Foreskin keratinocyte (primary cell): ENCODE measurements at places on chromosomes 12 and 14.
A peak's percentile ranks its signal among the peaks of the same experiment; 100 is the strongest.

GRCh38 chr12:63961048-63961447, 116.5 kb downstream of the SRGAP1 start:
- DNase-seq: no peak

GRCh38 chr12:125330645-125331341, 265.6 kb downstream of the AACS start:
- DNase-seq: no peak

DNA sequence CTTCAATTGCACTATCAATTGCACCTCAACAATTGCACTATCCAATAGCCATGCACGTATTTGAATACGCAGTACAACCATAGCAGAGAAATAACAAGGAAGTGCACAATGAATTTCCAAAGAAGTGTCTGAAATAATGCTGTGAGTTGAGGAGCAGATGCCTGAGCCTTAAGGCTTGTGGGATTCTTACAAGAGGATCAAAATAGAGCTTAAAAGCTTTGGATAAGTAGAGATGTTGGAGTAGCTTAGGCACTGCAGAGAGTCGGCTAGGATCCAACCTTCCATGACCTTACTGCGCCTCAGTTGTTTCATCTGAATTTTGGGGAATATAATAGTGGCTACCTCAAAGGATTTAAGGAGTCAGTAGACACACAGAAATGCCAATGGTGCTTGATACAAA, 196.1 kb upstream of the FLRT2 start:
- DNase-seq: no peak

DNA sequence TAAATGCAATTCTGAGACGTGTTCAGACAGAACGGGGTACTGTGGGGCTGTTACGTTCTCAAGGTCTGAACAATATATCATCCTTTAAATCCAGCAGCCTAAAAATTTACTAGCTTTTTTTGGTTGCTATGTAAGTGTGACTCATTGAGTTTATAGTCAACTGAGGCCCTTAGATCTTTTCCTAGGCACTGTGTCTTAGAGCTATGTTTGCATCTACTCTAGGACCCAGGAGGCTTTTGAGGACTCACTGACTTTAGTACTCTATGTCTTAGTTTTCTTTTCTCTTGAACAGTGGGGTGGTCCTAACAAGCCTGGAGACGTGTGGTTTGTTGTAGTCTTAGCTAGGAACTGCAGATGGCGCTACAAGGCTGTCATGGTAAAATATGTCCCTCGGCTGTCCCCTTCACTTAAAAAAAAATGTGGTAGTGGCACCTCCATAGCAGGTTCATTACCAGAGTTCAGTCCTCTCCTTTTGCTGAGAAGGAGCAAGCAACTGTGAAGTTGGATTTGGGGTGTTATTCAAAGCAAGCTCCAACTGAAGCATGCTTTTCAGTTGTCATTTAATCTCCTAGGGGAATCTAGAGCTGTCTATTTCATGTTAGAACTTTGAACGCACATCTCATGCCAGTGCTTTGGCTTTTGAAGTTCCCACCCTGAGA, 8.7 kb upstream of the SPATS2 start:
- peak; percentile 84 for DNase-seq

DNA sequence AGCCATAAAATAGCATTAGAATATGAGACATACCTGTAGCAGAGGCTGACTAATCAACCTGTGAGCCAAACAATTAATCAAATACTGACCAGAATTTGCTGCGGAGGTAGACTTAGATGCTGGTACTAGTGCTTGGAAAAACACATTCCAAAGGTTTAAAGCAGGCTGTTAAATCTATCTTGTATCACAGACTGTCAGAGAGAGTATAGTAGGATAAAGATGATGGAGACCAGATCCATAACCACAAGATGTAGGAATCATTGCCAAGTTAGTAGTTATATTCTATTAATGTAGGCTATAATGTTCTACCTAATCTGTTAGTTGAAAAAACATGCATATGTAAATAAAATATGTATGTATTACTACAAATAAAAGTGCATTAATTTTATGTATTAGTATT, 726.2 kb downstream of the SLC6A15 start:
- no peak for DNase-seq

DNA sequence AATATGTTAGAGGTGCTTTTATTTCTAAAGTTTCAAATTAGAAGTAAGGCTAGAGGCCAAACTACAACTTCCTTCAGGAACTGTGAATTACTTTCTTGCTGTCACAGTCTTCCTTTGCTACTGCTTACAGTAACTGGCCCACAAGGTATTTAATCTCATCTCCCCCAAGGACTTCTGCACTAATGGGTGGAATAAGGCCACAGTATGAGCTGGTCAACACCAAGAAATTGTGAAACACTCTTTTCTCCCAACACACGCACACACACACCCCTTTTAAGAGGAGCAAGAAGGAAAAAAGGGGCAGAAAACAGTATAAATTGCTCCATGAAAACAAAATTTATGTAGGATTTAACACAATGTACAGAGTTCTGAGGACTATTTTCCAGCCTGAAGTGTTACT, 45.6 kb downstream of the SCAF11 start:
- DNase-seq: no peak

GRCh38 chr12:39269492-39269891, 173.4 kb downstream of the KIF21A start:
- DNase-seq: no peak

DNA sequence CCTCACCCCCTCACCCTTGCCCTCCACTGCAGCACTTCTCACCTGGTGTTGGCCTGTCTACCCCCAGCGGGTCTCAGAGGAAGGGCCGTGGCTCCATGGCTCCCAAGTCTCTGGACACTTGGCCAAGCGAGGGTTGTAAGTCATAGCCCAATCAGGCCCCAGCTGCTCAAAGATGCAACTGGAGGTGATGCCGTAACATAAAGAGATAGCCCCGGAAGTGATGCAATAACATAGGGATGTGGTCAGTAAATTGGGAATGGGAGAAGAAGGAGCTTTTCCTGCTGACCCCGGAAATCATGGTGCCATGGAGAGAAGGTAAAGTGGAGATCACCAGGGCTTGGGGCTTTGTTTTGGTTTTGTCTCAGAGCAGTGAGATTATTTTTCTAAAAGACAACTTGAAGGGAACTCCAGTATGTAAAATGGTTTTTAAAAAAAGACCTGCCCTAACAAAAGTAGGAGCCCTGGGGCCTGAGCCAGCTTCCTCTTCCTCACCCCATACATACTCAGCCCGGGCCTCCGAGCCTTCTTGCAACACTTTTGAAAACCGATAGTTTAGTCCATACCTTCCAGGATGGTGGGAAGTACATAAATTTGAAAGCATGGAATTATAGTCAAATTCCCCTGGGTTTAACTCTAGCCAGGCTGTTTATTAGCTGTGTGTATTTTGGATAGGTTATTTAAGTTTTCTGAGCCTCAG, 212.5 kb downstream of the CRADD start:
- DNase-seq: no peak

- no peak for DNase-seq
Measured at GRCh38 chr12:57190037-57190436, 26.6 kb upstream of the NXPH4 start.

DNA sequence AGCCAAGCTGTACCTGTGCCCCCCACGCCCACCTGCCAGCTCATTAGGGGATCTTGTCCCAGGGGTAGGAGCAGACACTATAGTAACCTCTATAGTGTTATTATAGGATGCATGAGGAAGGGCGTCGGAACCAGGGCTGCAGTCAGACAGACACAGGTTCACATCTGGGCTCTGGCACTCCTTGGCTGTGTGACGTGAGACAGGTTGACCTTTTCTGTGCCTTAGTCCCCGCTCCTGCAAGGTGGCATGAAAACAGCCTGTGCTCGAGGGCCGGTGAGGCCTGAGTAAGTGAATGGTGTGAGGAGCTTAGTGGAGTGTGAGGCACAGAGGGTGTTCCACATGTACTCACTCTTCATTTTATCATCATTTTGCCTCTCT, 19.0 kb downstream of the ASB2 start:
- no peak for DNase-seq

DNA sequence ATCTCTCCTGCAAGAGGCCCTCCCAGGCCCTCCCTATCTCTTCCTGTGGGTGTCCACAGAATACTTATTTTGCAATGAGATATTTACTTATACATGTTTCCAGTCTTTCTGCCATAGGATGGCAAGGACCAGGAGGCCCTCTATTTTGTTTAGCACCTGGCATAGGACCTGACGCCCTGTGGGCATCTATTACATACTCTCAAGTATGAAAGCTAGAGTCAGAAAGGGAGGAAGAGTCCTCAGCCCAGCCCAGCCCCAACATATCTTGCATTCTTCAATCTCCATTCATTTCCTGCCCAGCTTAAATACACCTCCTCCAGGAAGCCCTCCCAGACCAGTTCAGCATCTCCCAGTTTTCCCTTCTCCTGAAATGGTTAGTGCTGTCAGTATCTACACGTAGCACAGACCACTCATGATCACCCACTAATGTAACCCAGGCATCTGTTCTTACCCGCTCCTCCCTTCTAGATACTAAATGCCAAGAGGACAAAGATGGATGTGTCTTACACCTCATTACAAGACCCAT, 7.4 kb downstream of the FOXN4 start:
- peak; percentile 55 for DNase-seq

- DNase-seq: no peak
Measured at GRCh38 chr12:124322271-124322998, 27.5 kb downstream of the RFLNA start.

DNA sequence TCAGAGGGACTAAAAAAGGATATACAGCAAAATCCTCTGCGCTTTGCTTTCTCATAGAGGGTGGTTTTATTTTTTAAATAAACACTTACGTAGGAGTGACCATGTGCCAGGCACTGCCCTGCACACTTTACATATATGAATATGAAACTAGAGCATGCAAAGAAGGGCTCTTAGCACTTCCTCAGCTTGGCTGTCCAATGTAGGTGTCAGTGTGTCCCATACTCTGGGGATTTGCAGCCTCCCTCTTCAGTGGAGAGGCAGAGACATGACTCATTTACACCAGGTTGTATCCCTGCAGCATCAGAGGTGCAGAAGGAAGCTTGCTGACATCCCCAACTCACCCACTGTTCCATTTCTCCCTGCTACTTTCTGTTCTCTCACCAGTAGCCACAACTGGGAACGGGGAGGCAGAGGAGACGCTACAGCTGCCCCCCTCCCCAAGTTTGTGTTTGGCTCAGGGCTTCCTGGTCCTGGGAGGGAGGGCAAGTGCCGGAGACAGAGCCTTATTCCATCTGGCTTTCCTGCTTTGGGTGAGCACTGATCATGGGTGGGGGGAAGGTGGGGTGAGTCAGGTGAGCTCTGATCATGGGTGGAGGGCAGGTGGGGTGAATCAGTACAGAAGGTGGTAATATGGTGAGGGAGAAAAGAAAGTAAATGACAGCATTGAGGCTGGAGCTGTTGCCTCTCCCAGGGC, 4.9 kb upstream of the KRT5 start:
- DNase-seq: peak; percentile 91

- DNase-seq: peak; percentile 54
Measured at GRCh38 chr12:98532687-98533304, 17.4 kb downstream of the TMPO start.

DNA sequence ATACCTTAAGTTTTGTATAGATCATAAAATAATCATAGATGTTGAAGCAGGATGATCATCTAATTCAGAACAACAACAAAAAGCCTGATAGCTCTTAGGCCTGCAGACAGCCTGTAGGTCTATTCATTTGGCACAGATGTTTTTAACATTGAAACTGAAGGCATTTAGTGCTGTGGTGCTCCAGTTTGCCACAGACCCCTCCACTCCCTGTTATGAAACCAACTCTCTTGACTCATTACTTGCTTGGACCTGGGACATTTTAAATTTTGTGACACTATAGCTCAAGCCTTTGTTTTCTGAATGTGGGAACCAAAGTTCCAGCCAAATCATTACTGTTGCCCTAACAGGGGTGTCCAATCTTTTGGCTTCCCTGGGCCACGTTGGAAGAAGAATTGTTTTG, 9.1 kb downstream of the PRKCH start:
- no peak for DNase-seq
